Activated T-cell treated with anti-CD3 and anti-CD28 coated beads, Interleukin-2, amount 50 U/mL, for 72 hours (primary cell): ENCODE measurements at places on chromosomes 1 and 21. TPM values are rescaled to one million over a fixed set of nuclear protein-coding genes. Genes with fewer than 3 reads are reported as not detected.

Gene AIM2
- total RNA-seq = 103 TPM

Gene NSL1
- 41.8 TPM for total RNA-seq

Gene SH2D2A
- 246 TPM for total RNA-seq

Gene CFHR1
- total RNA-seq = not detected

Gene TMPRSS15
- total RNA-seq = not detected

Gene KRTCAP2
- 203 TPM for total RNA-seq

DNA sequence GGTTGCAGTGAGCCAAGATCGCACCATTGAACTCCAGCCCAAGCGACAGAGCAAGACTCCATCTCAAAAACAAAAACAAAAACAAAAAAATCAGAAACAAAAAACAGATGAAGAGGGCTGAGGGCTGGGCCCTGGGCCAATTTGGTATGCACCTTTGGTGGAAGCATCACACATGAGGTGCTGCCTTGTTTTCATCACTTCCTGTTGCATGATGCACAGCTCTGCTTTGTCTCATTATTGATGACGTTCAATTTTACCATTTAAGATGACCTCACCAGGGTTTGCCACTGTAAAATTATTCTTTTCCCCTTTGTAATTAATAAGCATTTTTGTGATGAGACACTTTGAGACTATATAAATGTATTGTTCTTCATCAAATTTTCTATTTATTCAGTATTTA lies 9.8 kb upstream of the IFNAR2 start:
- DNase-seq = no peak
- no peak overlapping the region for H3K27ac ChIP-seq
- no peaks in the 10 kb centered on the region for H3K27me3 ChIP-seq

- H3K27ac ChIP-seq = no peak overlapping the region
- H3K27me3 ChIP-seq = peaks cover 49% of the 10 kb centered on the region
- no peaks in the 10 kb centered on the region for H3K4me1 ChIP-seq
- no peaks in the 10 kb centered on the region for H3K36me3 ChIP-seq
- H3K4me3 ChIP-seq = no peak overlapping the region
- no peak for DNase-seq
These were observed 20.5 kb upstream of the NRDC start for GRCh38 chr1:51899022-51899421.

GRCh38 chr1:28508435-28508754 lies 2.6 kb downstream of the RCC1 start:
- H3K4me3 ChIP-seq = peak overlapping the region; percentile 97
- H3K27me3 ChIP-seq = no peaks in the 10 kb centered on the region
- peaks cover 36% of the 10 kb centered on the region for H3K36me3 ChIP-seq
- no peak for DNase-seq
- peaks cover 52% of the 10 kb centered on the region for H3K4me1 ChIP-seq

DNA sequence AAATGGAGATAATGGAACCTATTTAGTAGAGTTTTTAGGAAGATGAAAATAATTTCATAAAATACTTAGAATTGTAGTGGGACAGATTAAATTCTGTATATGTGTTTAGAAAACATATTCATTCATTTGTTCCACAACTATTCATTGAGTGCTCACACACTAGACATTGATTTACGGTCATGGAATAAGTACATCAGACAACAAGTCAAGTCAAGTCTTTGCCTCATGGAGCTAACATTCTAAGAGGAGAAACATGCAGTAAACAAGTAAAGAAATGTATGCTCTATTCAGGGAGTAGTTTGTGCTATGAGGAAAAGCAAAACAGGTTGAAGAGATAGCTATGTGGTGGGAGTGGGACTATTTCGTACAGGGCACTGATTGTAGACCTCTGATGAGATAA lies 9.0 kb downstream of the BTBD19 start:
- DNase-seq = no peak
- H3K36me3 ChIP-seq = peaks cover 15% of the 10 kb centered on the region
- no peaks in the 10 kb centered on the region for H3K27me3 ChIP-seq
- H3K27ac ChIP-seq = peak overlapping the region; percentile 35

- DNase-seq = no peak
- no peaks in the 10 kb centered on the region for H3K36me3 ChIP-seq
- no peak overlapping the region for H3K4me3 ChIP-seq
- H3K27ac ChIP-seq = no peak overlapping the region
- H3K4me1 ChIP-seq = no peaks in the 10 kb centered on the region
These were observed 21.5 kb downstream of the GNG12 start for GRCh38 chr1:67811781-67812180.

- H3K27ac ChIP-seq = no peak overlapping the region
- no peak overlapping the region for H3K4me3 ChIP-seq
- no peak for DNase-seq
- H3K36me3 ChIP-seq = no peaks in the 10 kb centered on the region
- H3K4me1 ChIP-seq = no peaks in the 10 kb centered on the region
These were observed 1131.4 kb downstream of the PLA2G4A start for GRCh38 chr1:187960125-187960638.

GRCh38 chr21:45713613-45714012 lies 70.1 kb downstream of the PCBP3 start:
- no peak overlapping the region for H3K4me3 ChIP-seq
- no peak for DNase-seq
- H3K27me3 ChIP-seq = peaks cover 3% of the 10 kb centered on the region
- peaks cover 26% of the 10 kb centered on the region for H3K4me1 ChIP-seq
- H3K27ac ChIP-seq = no peak overlapping the region
- H3K36me3 ChIP-seq = peaks cover 14% of the 10 kb centered on the region

DNA sequence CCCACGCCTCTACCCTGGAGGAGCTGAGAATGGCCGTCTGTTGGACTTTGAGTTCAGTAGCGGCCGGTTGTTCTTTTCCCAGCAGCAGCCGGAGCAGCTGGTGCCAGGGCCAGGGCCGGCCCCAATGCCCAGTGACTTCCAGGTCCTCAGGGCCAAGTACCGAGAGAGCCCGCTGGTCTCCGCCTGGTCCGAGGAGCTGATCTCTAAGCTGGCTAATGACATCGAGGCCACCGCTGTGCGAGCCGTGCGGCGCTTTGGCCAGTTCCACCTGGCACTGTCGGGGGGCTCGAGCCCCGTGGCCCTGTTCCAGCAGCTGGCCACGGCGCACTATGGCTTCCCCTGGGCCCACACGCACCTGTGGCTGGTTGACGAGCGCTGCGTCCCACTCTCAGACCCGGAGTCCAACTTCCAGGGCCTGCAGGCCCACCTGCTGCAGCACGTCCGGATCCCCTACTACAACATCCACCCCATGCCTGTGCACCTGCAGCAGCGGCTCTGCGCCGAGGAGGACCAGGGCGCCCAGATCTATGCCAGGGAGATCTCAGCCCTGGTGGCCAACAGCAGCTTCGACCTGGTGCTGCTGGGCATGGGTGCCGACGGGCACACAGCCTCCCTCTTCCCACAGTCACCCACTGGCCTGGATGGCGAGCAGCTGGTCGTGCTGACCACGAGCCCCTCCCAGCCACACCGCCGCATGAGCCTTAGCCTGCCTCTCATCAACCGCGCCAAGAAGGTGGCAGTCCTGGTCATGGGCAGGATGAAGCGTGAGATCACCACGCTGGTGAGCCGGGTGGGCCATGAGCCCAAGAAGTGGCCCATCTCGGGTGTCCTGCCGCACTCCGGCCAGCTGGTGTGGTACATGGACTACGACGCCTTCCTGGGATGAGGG lies 28.5 kb upstream of the SPSB1 start:
- no peak for DNase-seq
- H3K4me3 ChIP-seq = no peak overlapping the region
- peaks cover 14% of the 10 kb centered on the region for H3K4me1 ChIP-seq
- H3K27ac ChIP-seq = no peak overlapping the region
- H3K27me3 ChIP-seq = no peaks in the 10 kb centered on the region

DNA sequence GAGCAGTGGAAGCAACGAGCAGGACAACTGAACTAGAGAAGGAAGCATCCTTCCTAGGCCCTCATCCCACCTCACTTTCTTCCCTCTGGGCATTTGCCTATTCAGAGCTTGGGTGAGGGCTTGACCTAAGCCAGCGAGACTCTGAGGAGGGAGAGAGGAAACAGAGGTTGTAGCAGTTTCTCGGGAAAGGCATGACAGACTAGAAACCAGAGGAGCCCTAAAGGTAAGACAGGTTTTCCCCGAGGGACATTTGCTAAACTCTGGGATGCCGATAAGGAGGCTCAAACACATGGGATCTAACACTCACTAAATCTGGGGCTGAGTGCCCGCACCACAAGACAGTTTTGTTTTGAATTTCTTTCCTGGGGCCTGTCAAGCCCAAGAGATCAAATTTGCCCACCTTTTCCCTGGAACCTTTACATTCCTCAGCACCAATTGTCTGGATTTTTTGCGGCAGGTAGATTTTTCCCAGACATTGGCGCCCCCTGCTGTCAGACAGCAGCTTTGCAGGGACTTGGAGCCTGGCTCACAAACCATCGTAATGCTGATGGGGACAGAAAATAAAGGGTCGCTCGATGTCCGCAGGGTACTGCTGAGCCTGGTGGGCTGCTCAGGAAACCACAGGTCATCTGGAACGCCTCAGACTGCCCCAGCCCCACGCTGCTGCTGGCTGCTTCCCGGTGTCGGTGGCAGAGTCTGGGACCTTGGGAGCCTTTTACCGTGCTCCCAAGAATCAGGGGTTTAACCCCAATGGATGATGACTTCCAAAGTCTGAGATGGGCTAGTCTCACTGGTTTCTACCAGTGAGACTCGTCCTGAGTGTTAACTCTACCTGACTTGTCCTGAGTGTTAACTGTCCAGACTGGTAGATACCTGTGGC lies 23.4 kb upstream of the TSPAN2 start:
- no peak overlapping the region for H3K4me3 ChIP-seq
- H3K27ac ChIP-seq = no peak overlapping the region
- H3K27me3 ChIP-seq = no peaks in the 10 kb centered on the region
- DNase-seq = peak; percentile 28
- no peaks in the 10 kb centered on the region for H3K36me3 ChIP-seq

DNA sequence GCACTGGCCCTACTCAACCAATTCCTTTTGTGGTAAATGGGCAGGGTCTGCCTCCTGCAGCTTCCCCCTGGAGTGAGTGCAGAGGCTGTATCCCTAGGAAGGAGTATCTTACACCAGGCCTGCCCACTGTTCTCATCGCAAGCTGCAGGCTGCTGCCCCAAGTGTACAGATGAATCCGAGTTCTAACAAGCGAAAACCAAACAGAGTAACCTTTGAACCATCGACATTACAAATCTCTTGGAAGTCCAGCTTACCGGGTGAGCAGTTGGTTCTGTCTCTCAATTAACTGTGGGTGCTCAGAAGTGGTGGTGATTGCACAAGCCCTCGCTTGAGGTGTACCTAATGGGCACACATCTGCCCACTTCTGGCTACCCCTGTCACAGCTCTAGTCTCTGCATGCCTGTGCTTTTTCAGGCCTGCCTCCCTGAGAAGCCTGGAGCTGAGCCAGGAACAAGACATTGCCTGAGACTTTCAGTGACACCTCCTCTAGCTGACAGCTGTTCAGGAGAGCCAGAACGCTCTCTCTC lies 22.7 kb downstream of the INAVA start:
- H3K4me3 ChIP-seq = no peak overlapping the region
- DNase-seq = no peak
- H3K36me3 ChIP-seq = no peaks in the 10 kb centered on the region
- no peaks in the 10 kb centered on the region for H3K4me1 ChIP-seq
- peaks cover 64% of the 10 kb centered on the region for H3K27me3 ChIP-seq

DNA sequence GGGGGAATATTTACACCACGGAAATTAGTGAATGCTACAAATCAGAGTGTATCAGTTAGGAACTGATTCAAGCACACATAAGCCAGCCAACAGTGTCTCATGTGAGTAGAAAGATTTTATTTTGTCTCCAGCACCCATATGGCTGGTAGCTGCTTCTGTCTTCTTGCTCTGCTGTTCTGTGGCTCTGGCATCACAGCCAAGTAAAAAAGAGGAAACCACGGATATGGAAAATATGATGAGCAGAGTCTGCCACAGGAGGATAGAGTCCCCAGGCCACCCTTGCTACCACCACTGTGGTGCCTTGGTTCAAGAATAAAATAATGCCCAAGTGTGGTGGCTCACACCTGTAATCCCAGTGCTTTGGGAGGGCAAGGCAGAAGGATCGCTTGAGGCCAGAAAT lies 53.6 kb upstream of the SPOCD1 start:
- no peak overlapping the region for H3K27ac ChIP-seq
- no peak overlapping the region for H3K4me3 ChIP-seq
- peaks cover 29% of the 10 kb centered on the region for H3K4me1 ChIP-seq
- DNase-seq = no peak
- H3K27me3 ChIP-seq = no peaks in the 10 kb centered on the region
